ENCODE measurements at places on chromosomes 7 and 10.

GRCh38 chr10:11521860-11522259, 89.6 kb downstream of the USP6NL start:
- no peak for DNase-seq

GRCh38 chr7:24227603-24228359, 56.2 kb upstream of the NPY start:
- no peak for DNase-seq

- no peak for DNase-seq
These were observed 6.1 kb upstream of the ACTA2 start for GRCh38 chr10:88958721-88959120.

DNA sequence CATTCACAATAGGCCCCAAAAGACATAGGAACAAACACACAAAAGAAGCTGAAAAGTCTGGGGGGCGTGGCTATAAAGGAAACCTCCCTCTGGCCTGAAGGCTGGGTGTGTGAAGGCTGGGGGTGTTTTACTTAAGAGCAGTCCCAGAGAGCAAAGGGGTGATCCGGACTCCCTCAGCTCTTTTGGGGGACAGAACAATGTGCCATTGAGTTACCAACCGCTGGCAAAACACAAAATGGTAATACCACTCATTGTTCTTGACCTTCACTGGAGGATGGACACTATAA, 189.0 kb downstream of the COBL start:
- no peak for DNase-seq

GRCh38 chr10:17883621-17884020, 68.1 kb upstream of the SLC39A12 start:
- no peak for DNase-seq

DNA sequence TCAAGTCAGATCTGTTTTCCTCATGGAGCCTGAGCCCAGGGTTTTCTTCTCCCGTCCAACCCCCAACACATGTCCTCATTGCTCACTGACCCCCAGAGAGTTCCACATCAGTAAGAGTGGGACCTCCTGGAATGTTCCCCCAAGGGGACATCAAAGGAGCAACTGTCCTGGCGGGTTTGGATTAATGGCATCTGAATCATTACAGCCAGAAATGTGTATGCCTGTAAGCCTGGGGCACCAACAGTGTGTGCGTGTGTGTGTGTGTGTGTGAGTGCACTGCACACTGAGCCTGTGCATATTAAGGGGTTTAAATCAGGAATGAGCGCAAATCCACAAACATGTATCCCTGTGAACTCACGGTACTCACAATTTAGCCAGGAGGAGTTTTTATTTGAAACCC, 222.3 kb downstream of the PLXNA4 start:
- no peak for DNase-seq

- no peak for DNase-seq
These were observed 10.0 kb upstream of the PCGF5 start for GRCh38 chr10:91210435-91210834.

- no peak for DNase-seq
These were observed 467.7 kb upstream of the KLF6 start for GRCh38 chr10:4252701-4253100.

- no peak for DNase-seq
These were observed 46.6 kb upstream of the ARHGAP12 start for GRCh38 chr10:31975157-31975765.

- no peak for DNase-seq
These were observed 455.1 kb downstream of the AUTS2 start for GRCh38 chr7:70053421-70053820.

GRCh38 chr10:122264436-122264835, 6.7 kb upstream of the BTBD16 start:
- DNase-seq = no peak
